ENCODE measurements at places on chromosomes 7 and 10. TPM values are rescaled to one million over a fixed set of nuclear protein-coding genes. Genes with fewer than 3 reads are reported as not detected.

CPN1 gene
- not detected for total RNA-seq

HMX2 gene
- not detected for total RNA-seq

HYAL4 gene
- total RNA-seq: 0.15 TPM

CALML3 gene
- 3.6 TPM for total RNA-seq

UBE2H gene
- total RNA-seq: 114 TPM

TMEM139 gene
- total RNA-seq: 1.4 TPM

TYW1 gene
- 26.2 TPM for total RNA-seq

KAZALD1 gene
- 2.8 TPM for total RNA-seq

HEPACAM2 gene
- 0.33 TPM for total RNA-seq

MUC3A gene
- total RNA-seq: under 0.01 TPM

CFAP70 gene
- total RNA-seq: 7.8 TPM

CELF2 gene
- total RNA-seq: 45.6 TPM

PALD1 gene
- 7.5 TPM for total RNA-seq

PSMA2 gene
- total RNA-seq: 60.2 TPM

PFKP gene
- 32.9 TPM for total RNA-seq

SPDYE2B gene
- total RNA-seq: not detected

SPAM1 gene
- not detected for total RNA-seq

AKR1D1 gene
- not detected for total RNA-seq

ABCC2 gene
- 2.0 TPM for total RNA-seq

GBF1 gene
- total RNA-seq: 25.8 TPM

CAMK2G gene
- total RNA-seq: 28.0 TPM

PODXL gene
- 55.6 TPM for total RNA-seq

NSUN5 gene
- total RNA-seq: 23.3 TPM

BLNK gene
- total RNA-seq: 2.9 TPM

PCLO gene
- 20.9 TPM for total RNA-seq

Measured in breast epithelium (tissue), 4 donors.